ENCODE measurements at places on chromosomes 12 and 14. TPM values are rescaled to one million over a fixed set of nuclear protein-coding genes. Genes with fewer than 3 reads are reported as not detected.

DNA sequence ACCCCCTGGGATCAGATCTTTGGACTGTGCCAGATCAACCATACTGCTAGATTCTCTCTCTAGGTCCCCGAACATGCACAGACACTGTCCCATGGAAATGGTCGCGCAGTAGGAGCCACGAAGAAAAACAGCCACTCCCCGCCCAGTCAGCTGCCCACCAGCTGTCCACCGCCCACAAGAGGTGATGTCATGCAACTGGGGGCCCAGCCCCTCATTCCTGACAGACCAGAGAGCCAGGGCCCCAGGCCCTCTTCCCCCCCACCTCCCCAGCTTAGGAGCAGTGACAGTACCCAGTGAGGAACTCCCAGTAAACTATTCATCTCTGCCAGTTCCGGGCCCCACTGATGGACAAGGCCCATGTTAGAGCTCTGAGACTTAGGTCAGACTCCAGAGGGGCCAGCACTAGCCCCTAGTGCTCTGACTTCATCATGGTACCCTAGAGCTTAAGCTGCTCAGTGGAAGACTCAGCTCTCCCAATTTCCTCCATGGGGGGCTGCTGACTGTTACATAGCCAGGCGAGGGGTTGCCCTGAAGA, 3.7 kb upstream of the TAMALIN start:
- DNase-seq: no peak

GRCh38 chr12:118850244-118850825, 131.0 kb upstream of the SRRM4 start:
- DNase-seq: no peak

- DNase-seq: no peak
Measured at GRCh38 chr12:14696265-14696741, at the start of gene GUCY2C. Gene GUCY2C, minus strand, starts transcription at chr12:14696599. Its CDS starts 151 bp downstream, at chr12:14696448.

DNA sequence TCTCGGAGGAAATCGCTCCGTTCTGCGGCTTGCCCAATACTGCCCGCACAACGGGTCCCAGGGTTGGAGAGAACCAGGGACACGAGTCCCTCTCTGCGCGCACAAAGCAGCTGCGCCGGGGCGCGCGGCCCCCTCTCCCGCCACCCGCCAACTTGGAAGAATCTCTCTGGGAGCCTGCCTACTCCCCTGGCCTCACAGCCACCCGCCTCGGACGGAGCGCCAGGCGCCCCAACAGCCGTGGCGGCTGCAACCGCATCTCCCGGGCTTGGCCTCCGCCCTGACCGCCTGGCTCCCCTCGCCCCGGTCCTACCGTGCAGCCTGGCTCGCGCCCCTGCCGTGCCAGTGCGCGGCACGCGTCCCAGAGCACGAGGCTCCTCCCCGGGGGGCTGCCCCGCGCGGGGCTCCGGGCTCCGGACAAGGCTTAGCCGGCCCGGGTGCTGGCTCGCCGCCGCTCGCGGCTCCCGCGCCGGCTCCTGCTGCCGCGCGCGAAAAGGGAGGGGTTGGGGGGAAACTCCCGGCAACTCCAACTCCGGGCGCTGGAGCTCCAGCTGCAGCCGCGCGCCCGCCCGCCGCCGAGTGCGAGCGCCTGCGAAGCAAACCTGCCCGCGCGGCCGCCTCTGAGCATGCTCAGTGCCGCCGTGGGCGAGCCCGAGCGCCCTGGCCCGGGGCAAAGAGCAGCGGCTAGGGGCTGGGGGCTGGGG, at the start of gene STXBP6:
Gene STXBP6 (minus strand): TSS at position 580 of the 701 bp plus-strand sequence. CDS start 75,329 bp downstream, outside the sequence.
- peak; percentile 76 for DNase-seq

GRCh38 chr12:115174920-115175319, 490.9 kb upstream of the TBX3 start:
- DNase-seq: no peak

GRCh38 chr12:41681898-41682297, 462.8 kb downstream of the GXYLT1 start:
- DNase-seq: no peak

GRCh38 chr12:99121546-99121945, 476.5 kb downstream of the APAF1 start:
- no peak for DNase-seq

DNA sequence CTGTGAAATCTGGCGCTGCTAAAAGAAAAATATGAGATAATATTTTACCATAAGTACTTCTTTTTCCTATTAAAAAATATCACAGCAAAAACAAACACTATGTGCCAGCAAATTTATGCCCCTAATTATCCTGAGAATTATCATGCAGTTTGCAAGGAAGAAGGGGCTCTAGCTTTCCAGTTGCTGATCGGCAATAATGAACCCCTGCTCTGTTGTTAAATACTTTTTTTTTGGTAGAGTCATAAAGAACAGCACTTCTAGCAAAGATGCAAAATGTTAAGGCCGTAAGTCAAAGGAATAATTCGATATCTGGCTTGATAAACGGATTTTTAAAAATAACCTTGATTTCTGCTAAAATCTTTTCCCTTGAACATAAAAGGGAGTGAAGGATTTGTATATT, 108.9 kb downstream of the PDE3A start:
- DNase-seq: no peak

- no peak for DNase-seq
Measured at GRCh38 chr12:52581481-52581880, 7.8 kb upstream of the KRT74 start.

DNA sequence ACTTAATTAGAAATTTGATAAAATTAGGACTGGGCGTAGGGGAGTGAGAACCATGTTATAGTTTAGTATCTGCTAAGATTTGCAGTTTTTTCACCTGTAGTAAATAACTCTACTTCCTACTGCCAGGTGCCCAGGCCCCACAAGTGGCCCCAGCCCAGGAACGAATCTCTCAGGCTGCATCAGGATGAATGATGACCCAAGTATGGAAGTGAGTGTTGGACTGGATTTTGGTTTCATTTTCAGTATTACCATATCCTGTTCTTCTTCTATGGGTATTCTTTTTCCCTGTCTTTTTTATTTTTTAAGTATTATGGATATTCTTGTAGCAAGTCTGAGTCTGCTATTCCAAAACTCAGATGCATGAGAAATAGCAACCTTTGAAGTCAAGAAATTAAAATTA, 120.3 kb upstream of the BCAT1 start:
- DNase-seq: no peak

GRCh38 chr14:33206981-33207380, 268.3 kb downstream of the NPAS3 start:
- DNase-seq: no peak

GRCh38 chr12:88247241-88247643, 105.1 kb downstream of the TMTC3 start:
- no peak for DNase-seq

DNA sequence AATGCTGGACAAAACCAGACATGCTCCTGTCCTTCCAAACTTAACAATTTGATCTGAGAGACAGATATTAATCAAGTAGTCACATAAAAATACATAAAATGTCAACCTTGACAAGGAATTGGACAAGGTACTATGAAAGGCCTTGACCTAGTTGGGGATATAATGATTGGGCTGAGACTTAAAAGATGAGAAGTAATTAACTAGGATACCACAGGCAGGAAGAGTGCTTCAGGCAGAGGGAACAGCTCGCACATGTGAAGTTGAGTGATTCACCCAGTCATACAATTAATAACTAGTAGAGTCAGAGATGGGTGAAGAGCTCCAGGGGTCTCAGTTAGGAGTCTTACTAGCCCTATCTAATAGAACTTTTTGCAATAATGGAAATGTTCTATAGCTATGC, 259.5 kb downstream of the MSRB3 start:
- DNase-seq: no peak

DNA sequence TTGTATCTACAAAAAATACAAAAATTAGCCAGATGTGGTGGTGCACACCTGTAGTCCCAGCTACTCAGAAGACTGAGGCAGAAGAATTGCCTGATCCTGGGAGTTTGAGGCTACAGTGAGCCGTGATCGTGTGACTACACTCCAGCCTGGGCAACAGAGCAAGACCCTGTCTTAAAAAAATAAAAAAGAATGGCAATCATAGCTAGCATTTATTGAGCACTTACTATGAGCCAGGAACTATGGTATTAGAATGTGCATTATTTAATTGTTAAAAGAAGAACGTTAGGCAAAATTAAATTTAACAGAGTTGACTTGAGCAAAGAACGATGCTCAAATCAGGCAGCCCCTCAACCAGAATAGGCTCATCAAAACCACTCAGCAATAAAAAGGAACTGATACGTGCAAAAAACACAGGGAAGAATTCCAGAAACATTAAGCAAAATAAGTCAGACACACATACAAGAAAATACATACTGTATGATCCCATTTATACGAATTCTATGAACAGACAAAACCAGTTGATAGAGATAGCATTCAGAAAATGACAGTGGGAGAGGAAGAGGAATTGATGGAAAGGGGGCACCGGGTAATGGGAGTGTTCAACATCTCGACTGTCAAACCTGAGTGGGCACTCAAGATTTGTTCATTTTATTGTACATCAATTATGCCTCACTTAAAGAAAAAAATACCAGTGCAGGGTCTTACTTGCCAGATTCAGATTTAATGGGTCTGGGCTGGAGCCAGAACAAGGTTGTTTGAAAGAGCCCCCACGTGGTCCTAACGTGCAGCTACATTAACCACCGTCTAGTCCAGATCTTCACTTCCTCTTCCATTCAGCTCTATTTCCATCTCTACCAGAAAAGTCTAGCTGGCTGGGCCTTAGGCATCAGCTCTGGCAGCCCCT, 8.0 kb downstream of the SCNN1A start:
- DNase-seq: no peak

DNA sequence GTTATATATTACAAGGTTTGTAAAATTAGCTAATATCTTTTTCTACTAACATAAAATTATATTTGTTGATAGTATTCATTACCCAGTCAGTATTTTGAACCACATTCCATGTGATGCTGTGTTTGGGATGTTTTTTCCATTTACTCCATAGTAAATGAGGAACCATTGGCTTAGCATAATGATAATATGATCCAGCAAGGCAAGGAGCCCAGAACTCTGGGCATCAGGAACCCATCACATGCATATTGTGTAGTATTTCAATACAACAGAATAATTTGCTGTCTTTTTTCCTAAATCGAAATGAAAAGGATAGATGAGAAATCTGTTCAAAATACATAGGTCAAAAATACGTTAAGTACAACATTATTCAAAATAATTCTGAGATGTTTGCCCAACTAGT, 48.7 kb upstream of the GARIN2 start:
- DNase-seq: no peak

GRCh38 chr12:12007713-12008231, 63.0 kb upstream of the BCL2L14 start:
- DNase-seq: no peak

GRCh38 chr12:53493610-53494391, 5.5 kb downstream of the MAP3K12 start:
- DNase-seq: no peak

- no peak for DNase-seq
Measured at GRCh38 chr14:54420478-54421142, 20.6 kb downstream of the CNIH1 start.

DNA sequence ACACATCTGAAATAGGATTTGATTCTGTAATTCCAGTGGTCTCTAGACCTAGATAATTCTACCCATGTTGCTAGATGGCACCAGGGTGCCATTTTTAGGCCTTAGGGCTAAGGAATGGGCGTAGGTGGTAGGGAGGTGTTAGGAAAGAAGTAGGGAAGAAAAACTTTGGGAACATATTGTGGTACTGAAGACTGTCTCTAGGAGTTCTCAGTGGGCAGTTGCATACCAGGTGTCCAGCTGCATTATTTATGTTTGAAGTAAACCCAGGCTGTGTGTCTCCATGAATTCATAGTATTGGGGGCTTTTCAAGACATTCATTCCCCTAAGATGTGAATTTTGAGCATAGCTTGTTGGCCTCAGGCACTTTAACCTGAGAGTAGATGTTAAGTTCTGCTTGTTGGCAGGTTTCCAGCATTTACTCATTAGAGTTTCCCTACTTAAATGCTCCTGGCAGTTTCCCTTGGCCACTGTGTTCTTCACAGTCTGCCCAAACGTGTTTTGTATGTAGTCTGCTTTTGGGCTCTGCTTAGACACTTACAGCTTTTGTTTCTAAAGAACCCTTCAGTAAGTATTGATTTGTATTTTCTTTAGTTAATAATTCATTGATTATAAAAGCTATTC, 31.5 kb upstream of the CCT2 start:
- DNase-seq: no peak

DNA sequence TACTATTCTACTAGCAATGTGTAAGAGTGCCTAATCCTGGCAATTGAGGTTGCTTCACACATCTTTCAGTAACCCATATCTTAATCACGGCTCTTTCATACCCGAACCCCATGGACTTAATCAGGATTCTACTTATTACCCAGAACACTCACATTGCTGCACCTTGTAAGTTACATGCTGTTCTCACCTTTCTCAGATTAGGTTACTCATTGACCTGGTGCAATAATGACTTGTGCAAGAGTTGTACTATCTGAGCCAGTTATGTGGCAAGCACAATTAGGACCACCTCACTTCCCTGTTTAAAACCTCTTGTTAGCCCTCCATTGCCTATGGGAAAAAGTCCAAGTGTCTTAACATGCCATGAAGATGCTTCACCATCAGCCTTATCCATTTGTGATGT, 306.7 kb upstream of the E2F7 start:
- no peak for DNase-seq

DNA sequence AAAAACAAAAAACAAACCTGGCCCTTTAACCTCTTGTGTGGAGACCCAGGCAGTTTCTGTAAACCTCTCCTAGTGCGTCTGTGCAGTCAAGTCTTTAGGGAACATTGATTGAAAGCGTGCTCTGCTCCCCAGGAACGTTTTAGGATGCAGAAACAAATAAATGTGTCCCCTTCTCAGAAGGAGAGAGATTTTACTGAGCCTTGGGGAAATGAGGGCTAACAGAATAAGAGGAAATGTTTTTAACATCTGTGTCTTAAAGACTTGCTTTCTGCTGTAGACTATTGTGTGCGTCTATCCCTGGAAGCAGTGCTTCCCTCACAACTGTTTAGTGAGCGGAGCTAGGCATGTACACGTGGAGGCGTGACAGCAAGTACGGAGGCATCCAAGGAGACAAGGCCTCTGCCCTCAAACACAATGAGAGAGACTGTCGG, 54.3 kb downstream of the TECPR2 start:
- no peak for DNase-seq

DNA sequence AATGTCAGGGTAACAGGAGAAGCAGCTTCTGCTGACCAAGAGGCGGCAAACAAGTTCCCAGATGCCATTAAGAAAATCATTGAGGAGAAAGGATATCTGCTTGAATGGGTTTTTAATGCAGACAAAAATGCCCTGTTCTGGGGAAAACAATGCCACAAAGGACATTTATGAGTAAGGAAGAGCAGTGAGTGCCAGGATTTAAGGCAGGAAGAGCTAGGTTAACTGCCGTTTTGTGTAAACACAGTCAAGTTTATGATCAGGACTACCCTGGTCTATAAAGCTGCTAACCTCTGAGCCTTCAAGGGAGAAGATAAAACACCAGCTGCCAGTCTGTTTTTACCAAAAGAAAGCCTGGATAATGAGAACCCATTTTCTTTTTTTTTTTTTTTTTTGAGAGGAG, 8.5 kb downstream of the MAPKAPK5 start:
- DNase-seq: no peak

NFE2 gene
- 0.34 TPM for total RNA-seq

DBX2 gene
- total RNA-seq: not detected

DPPA3 gene
- total RNA-seq: not detected

PAX9 gene
- 0.24 TPM for total RNA-seq

MSI1 gene
- total RNA-seq: not detected

CLEC7A gene
- 1.1 TPM for total RNA-seq

Data from psoas muscle (tissue), 8 donors.